ENCODE measurements at places on chromosomes 5 and 9.

DNA sequence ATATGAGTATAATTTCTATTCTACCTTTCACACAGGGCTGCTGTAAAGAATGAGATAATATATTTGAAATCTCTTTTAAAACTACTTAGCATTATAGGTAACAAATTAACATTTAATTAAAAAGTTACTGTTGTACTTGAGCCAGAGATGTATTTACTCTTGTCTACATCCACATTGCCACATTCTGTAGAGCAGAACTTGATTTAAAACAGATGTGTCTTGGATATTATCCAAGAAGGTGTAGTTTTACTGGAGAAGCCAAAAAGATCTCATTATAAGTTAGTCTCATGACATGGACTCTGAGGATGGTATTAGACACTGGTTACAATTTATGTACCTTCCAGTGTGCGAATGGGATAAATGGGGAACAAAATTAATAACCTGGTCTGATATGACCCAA, 293.1 kb upstream of the CCNH start:
- no peak for DNase-seq

- no peak for DNase-seq
These were observed 252.5 kb downstream of the NNT start for GRCh38 chr5:43855452-43855851.

GRCh38 chr5:33891788-33892619, at the start of gene ADAMTS12:
TSS of gene ADAMTS12 (minus strand) at chr5:33891990. CDS start at chr5:33891856, 134 bp downstream.
- peak; percentile 68 for DNase-seq

GRCh38 chr9:109011231-109011671, 2.0 kb downstream of the CTNNAL1 start:
- DNase-seq, result no peak

DNA sequence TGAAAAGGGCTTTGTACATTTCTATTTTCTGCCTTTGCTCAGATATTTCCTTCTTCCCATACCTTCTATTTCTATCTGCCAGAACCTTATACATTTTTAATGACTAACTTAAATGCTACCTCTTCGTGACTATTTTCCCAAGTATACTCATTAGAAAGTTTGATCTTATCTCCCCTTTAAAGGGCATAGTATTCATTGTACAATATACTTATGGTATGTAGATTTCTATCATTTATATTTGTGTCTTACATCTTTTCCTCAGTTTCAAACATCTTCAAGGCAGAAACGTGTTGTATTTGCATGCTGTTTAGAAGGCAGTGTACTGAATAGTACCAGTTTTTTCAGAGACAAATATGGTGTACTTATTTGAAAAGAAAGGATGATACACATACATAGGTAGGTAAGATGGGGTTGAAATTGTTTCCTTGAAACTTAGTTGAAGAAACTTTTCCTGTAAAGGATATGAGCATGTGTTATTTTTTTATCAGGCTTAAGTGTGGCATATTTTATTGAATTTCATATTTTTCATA, 518.1 kb upstream of the NUDT12 start:
- no peak for DNase-seq

DNA sequence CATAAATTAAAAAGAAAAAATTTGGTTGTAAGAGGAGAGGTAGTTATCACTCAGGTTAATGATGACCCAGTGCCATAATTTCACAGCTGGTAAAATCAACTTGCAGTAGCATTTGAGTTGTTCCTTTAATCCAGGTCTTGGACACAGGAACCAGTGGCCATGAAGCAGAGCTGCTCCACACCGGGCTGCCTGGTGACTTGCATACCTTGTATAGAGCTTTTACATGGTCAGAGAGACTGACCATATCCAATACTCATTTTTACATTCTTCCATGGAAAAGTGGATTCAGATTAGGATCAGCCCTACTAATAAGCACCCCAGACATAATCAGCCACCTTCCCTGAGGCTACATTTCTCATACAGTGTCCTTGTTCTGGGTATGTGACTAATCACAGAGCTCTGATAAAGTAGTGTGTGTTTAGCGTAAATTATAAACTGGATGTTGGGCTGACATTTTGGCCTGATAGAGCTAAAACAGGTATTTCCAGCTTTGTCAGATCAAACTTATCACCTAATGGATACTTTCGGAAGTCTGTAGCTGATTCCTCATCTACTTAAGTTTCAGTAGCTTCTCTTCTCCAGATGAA, 77.0 kb upstream of the ZSWIM6 start:
- no peak for DNase-seq
